Fibroblast of the conjunctiva (primary cell): ENCODE measurements at places on chromosomes 5 and 9.

DNA sequence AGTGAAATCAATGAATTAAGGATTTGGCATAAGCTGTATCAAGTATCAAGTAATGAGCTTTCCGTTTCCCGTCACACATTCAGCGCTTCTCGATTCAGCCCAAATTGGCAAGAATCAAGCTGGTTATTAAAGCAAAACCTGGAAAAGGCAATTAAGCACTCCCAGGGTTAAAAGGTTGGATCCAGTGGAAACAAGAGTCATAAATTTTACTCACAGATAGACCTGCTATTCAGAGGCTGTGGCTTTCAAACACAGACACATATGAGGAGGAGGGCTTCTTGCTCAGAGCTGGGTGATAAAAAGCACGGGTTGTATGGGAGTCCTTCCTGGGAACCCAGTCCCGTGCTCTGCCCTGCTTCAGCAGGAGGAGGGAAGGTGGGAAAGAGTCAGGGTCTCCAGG lies 112.3 kb upstream of the CXCL14 start:
- DNase-seq: no peak

DNA sequence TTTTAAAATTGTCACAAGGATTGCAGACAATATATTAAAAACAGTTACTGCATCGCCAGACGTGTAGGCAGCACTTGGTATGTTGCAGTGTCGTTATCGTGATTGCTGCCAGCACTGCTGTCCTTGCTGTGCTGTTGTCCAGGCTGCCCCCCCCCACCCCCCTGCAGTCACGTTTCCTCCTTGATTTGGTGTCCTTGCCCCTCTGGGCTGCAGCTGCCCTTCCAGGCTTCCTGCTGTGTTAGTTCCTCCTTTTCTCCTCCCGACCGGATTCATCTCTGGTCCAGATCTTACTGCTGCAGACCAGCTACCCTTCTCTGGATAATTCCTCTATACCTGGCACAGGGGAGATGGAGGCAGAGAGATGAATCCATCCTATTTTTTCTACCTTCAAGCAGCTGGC lies 298.9 kb downstream of the TRIM32 start:
- no peak for DNase-seq

GRCh38 chr5:84118551-84118950 lies 266.1 kb downstream of the EDIL3 start:
- no peak for DNase-seq

GRCh38 chr5:67824852-67825251 lies 390.7 kb upstream of the PIK3R1 start:
- DNase-seq: no peak

DNA sequence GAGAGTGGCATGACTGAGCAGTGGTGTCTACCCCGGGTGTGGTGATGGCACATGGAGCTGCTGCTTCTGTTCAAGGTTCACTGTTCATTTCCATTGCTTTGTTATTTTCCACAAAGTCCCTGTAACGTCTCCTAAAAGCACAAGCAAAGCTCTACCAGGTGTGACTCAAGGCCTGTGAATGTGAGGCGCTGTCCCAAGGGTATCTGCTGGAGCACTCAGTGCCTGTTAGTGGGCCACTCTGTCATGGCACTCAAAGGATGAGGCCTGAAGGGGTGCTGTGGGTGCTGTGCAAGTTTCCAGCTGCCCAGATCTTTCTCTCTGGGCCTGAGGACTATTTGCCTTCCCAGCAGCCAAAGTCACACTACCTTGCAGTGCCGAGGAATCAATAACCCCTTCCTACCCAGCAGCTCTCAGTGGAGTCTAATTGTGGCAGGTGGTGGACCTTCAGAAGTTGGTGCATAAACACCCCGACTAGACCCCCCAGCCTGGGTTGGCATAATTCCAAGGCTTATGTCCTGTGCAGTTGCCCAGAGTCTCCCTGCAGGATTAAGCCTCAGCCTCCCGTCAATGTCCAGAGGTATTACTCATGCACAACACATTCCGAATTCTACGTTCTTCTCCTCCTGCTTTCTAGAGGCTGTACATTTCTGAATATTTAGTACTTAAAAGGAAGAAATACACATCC lies 17.4 kb upstream of the PTCH1 start:
- DNase-seq: no peak

DNA sequence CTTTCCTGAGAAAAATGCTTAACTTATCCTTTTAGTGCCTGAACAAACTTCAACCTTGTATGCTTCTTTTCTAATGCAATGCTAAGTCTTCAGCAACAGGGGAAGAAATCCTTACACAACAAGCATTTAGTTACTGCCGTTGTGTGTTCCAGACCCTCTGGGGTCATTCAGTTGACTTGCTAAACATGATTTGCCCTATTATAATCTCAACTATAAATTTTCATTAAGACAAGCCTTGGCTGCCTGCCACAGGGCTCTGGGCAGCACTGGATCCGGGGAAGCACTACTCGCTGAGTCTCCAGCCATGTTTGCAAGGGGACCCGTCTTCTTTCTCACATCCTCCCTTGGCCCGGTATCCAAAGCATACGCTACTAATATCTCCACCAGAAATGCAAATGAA lies 58.1 kb downstream of the PTCH1 start:
- DNase-seq: no peak

DNA sequence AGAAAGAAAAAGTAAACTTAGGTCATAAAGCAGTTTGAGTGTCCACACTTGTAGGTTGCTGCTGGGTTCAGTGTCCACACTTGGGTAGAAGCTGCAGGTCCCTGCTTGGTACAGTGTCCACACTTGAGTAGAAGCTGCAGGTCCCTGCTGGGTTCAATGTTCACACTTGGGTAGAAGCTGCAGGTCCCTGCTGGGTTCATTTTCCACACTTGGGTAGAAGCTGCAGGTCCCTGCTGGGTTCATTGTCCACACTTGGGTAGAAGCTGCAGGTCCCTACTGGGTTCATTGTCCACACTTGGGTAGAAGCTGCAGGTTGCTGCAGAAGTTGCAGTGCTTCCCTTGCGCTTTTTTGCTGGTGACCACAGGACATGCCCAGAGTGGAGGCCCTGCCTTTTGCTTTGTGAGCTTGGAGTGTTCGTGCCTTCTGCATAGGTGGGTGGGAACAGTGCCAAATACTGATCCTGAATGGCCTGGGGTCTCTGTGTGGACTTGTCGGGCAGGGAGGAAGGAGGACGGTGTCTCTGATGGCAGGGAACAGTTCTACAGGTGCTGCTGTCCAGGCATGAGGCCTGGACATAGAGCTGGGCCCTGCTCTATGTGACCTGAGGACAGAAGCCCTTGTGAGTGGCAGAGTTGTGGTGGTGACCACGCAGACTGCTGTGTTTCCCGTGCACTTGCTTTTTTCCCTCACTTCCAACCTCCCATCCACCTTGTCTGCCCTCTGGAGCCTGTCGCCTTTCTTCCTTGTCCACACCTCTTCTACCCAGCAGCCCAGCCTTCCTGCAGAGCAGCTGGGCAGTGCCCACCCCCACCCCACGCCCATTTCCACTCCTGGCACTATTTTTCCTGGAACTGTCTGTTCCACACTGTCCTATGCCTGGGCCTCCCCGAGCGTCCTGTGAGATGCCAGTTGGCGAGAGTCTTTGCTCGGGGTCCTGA lies 120.8 kb downstream of the EHMT1 start:
- no peak for DNase-seq
